ENCODE measurements at places on chromosomes 2 and 18.

DNA sequence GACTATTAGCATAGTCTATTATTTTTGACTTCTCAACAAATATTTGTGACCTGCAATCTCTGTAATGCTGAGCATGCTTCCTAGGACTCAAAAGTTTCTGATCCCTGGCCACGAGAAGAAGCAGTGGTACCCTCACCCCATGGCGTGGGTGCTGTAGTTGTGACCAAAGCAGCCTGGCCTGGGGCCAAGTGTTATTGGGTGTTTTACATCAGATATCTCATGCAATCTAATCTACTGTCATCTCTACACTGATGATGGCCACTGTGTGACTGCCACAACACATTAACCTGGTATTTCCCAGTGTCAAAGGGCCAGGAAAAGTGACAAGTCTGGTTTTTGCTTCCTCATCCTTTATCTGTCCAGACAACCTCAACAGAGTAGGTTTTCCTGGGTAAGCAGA is 80.8 kb upstream of the WIPF1 start:
- no peak for DNase-seq

GRCh38 chr2:152402780-152403759 is 68.1 kb downstream of the FMNL2 start:
- DNase-seq, result no peak

GRCh38 chr2:56376699-56377665 is 193.2 kb downstream of the CCDC85A start:
- DNase-seq, result no peak

GRCh38 chr2:150027164-150027563 is 439.6 kb upstream of the MMADHC start:
- DNase-seq, result no peak

- no peak for DNase-seq
These were observed 331.9 kb upstream of the GULP1 start for GRCh38 chr2:187959821-187960220.

GRCh38 chr18:58502628-58503027 is 126.3 kb downstream of the ALPK2 start:
- no peak for DNase-seq

GRCh38 chr2:222919841-222920526 is 59.1 kb downstream of the ACSL3 start:
- no peak for DNase-seq

- DNase-seq, result peak; percentile 80
These were observed 189.6 kb downstream of the DSC3 start for GRCh38 chr18:30852980-30853379.

- DNase-seq, result no peak
These were observed 330.3 kb upstream of the KCNJ3 start for GRCh38 chr2:154368153-154368552.

- DNase-seq, result no peak
These were observed 72.5 kb upstream of the CYP1B1 start for GRCh38 chr2:38148501-38148900.

GRCh38 chr2:31260870-31261269 is 26.9 kb downstream of the EHD3 start:
- DNase-seq, result no peak

DNA sequence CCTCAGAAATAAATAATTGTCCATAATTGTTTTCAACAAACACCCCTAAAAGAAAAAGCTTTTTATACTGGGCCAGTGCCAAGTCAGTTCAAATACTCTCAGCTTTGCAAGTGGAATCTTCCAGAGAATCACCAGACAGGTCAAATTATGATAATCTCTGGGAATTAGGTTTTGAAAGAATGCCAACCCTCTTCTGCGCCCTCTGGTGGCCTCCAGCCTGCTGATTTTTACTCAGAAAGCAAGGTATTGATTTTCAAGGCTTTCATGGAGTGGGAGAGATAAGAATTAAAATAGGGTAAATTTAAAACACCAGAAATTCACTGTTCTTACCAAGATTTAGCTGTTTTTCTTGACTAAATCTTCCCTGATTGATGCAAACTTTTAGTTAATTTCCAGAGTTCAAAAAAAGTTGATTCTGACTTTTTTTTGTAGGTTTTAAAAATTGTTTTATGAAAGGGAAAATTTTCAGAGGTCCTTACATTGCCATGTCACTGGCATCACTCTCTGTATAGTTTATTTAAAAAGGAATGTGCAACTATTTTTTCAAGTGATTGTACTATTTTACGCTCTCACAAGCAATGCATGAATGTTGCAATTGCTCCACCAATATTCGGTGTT is 282.9 kb upstream of the TNP1 start:
- DNase-seq, result no peak

DNA sequence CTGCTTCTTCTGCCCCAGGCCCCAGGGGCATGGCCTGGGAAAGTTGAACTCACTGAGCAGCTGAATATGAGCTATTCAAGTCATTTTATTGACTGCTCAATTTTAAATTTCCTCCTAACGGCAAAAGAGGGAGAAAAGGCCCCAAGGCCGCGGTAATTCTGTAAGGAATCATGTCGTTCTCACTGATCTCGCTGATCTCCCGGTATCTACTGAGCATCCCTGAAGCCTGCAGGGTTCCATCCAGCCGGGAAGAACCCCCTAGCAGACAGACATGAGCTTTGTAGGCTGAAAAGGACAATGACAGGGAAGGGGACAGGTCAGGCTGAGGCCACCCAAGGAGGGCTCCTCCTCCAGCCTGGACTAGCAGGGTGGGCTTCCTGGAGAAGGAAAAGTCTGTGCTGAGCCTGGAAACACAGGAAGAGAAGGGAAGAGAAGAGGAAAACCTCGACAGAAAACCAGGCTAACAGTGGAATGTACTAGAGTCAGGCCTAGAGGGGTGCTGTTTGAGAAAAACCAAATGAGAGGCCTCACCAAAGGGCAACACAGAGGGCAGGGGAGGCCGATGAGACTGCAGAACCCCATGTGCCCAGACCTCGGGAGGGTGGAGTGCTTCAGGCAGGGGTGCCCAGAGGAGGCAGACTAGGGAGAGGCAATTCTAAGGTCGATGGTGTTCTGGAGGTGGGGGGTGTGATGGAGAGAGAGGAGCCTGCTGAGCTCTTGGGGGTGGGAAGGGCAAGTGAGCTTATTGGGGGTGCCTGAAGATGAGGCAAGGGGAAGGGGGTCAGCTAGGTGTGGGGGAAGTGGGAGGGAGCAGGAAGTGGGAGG is 2.9 kb upstream of the NPPC start:
- DNase-seq, result no peak

GRCh38 chr2:34907812-34908211 is 1308.7 kb upstream of the FAM98A start:
- no peak for DNase-seq

DNA sequence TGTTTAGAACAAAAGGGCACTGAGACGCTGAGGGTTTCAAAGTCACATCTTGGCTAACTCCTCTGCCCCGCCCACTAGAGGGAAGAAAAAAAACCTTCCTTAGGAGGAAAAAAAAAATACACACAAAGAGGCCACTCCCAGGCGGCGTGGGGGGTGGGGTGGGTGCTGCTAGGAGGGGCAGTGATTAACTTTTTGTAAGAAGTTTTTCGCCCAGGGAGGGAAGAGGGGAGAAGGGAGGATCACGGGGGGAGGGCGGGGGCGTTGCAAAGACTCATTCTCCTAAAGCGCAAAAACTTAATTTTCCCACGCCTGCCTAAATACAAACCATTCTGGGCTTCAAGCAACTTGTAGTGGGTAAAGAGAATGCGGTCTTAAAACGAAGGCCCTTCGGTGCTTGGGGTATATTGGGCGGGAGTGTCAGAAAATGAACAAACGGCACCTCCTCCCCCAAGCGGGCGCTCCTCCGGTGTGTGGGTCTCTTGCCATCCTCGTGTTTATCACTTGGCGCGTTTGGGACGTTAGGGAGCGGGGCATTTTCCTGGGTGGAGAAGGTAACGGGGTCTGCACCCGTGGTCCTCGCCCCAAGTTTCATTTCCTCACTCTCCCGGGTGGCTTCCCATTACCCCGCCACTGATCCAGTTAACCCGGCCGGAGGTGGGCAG is 1.7 kb downstream of the CXCR4 start:
- DNase-seq, result no peak

DNA sequence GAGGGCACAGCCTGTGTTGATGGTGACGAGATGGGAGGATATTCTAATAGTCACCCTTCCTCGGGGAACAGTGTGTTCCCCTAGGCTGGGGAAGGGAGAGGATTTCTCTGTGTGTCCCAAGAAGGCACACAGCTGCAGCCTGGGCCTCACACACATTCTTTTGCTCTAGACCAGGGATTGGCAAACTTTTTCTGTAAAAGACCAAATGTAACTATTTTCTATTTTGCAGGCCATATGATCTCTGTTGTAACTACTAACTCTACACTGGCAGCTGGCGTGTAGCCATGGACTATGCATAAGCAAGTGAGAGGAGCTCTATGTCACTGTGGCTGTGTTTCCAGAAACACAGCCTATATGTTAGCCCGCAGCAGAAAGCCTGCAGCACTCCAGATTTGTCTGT is 65.8 kb downstream of the ARHGAP28 start:
- no peak for DNase-seq

DNA sequence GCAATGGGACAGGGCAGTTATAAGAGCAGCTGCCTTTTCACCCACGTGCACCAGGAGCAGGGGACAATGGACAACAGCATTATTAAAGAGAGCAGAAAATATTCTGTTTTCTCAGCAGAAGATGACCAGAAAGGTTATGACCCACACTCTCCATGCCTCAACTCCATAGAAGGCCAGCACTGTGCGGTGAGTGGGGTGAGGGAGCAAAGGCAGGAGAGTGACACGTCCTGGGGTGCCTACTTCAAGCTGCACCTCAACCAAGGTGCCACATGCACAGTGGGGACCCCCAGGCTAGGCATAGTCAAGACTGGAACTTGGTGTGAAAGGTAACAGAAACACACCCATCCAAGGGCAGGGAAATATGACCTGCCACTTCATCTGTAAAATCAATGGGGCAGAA is 50.4 kb downstream of the POLR1A start:
- DNase-seq, result no peak

DNA sequence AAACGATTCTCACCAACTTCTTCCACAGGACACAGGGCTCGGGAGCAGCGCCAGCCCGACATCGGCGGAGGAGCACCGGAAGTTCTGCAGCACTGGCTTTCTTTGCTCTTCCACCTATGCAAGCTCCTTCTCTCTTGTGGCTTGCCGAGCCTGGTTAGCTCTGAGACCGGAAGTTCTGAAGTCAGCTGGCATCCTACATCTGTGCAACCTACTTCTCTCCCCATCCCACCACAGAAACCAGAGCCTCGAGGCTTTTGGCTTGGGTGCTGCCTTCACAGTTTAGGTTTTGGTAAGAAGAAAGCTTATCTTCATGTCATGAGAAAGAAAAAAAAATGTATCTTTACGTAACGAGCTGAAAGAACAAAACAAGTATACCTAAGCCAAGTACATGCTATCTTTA is 111.7 kb downstream of the ANKRD44 start:
- no peak for DNase-seq

DNA sequence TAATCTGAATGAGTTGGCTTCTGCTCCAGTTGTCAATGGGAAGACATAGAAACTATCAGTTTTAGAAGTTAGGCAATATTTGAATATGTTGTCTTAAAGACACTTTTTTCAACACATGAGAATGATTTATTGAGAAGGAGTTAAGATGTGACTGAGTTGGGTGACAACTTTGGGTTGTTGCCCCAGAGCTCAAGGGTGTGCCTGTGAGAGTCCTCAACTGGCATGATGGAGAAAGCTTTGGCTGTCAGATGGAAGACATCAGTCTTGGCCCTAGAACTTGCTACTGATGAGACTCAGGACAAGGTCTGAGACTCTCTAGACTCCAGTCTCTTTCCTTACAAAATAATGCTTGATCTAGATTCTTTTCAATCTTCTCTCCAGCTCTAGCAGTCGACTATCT is 69.0 kb upstream of the CTAGE1 start:
- DNase-seq, result no peak

DNA sequence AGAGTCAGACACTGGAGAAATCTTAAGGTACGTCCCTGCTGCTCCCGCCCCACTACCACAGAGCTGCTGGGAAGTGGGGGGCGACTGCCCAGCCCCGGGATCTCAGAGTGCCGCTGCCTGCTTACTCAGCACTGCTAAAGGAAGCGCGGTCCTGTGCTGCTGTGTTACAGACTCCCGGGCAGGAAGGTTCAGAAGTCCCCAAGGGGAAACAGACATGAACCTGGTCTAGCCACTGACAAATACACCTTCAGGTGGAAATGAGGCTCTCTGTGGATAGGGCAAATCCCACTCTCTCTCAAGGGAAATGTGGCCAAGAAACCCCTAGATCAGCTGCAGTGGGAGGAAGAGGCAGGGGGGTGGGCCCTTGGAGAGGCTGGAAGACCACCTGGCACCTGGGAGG is 13.7 kb downstream of the MTERF4 start:
- DNase-seq, result no peak

GRCh38 chr2:39408351-39409136 is 28.5 kb downstream of the MAP4K3 start:
- DNase-seq, result no peak

- DNase-seq, result no peak
These were observed 64.9 kb downstream of the EVA1A start for GRCh38 chr2:75495862-75496261.

DNA sequence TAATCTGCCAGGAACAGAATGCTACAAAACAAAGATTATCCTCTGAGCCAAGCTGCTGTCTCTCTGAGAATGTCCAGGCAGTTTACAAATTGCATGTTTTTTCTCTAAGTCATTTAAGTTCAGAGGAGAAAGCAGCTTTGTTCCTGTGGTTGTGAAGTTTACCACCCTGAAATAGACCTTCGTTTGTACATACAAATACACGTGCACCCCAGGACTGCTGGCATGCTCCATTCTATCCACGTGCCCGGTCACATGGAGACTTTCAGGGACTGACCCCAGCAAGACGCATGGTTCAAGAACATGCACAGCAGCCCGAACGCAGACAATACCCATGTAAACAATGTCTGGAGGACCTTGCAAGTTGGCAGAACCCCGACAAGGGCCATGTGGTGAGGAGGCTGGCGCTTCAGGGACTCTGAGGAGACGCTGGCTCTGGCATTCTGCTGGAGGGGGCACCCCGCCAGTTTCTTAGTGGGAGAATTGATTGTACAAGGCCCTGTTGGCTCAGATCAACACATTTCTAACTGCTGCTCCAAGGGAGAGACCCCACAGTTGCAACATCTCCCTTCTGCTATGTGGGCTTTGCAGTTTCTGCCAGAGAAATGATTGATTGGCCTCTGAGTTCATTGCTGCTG is 33.3 kb downstream of the FAM178B start:
- DNase-seq, result no peak

DNA sequence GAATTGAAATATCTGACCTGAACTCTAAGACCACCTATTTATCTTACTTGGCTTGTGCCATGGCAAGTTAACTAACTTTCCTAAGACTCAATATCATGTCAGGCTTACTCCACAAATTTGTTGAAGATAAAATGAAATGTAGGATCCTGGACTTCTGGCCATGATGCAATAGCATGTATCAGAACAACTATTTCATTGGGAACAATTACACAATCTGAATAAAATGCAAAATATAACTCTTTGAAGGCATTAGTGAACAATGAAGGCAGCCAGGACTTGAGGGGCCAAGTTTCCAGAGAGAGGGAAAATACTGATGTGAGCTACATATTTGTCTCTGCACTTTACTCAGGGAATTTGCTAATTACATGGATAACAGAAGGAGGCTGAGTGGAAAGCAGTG is 476.5 kb upstream of the ACVR2A start:
- DNase-seq, result no peak

Measured in NCI-H1930 (cell line).